ENCODE measurements at places on chromosomes 1 and 21.

DNA sequence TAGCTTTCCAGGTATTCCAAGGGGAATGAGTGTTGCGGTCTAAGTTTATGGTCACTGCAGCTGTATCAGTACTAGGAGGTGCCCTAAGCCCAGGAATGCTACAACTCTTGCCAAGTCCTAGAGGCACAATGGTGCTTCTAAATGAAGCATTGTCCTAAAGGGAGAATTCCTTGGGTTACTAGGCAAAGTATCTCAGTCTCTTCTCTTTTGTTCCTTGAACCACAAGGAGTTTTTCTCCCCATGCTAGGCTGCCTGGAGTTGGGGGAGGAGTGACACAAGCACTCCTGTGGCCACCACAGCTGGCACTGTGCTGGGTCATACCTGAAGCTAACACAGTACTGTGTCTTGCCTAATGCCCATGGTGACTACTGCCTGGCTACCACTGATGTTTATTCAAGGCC, 50.7 kb downstream of the KMO start:
- no peak for DNase-seq

GRCh38 chr1:207036865-207037264, 4.3 kb upstream of the C1orf116 start:
- no peak for DNase-seq

GRCh38 chr1:225260319-225260718, 167.5 kb downstream of the LBR start:
- DNase-seq: no peak

- DNase-seq: no peak
These were observed 3.8 kb upstream of the SAMD13 start for GRCh38 chr1:84297546-84298244.

DNA sequence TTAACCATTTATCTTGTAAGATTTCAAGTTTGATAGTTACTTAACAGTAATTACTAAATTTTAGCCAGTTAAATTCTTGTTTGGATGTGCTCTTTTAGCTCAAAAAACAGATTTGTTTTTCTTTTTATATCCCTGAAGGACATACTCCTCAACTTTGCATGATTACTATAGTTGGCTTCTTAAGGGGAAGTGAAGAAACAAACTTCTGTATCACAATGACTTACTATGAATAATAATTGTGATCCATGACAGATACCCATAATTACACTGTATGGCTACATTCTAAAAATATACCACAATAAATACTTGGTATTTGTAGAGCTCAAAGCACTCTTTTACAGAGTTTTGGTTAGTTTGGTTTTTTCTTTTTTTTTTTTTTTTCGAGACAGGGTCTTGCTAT, 55.8 kb downstream of the IARS2 start:
- no peak for DNase-seq

DNA sequence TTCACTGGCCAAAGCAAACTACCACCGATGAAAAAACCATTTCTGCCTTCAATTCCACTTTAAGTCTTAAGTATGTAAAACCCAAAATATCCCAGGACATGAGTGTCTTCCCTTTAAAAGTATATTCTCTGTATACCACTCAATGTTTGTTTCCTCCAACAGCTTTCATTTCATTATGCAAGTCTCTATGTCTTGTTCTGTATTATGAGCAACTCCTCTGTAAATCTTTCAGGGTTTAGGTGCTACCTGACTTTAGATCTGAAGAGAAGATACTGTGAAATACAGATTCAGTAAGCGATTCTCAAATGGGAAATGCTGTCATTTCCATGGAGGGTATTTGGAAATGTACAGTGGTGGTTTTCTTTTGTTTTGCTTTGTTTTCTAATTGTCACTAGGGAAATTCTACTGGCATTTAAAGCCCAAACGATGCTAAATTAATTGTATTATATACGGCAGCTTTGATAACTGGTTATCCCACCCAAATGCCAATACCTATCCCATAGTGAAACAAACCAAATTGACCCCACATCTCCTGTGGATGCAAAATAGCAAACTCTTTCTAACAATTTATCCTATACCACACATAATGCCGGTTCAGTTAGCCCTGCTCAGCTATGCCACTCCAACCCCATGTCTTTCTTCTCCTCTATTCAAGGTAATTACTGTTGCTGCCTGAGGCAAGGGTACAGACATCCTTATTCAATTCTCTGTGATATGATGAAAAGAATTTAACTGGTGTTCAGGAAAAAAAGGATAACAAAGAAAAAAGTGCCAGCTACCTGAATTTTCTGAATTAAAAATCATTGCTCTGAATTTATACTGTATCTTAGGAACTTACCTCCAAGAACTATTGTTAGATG, 182.8 kb downstream of the EIF4G3 start:
- DNase-seq: no peak

DNA sequence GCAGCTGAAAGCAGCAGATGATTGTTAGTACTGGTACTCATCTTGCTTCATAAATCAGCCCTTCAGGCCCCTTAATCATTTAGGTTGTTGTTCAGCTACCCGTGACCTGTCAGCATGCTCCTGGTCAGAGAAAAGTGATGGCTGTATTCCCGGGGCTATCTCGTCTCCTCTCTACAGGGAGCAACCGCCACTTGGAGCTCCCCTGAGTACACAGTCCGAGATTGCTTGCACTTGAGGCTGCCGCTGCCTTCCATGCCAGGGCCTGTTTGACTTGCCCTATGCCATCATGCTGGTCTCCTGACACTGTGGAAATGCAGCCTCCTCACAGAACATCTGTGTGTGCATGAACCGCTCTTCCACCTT, 97.5 kb downstream of the SPATA46 start:
- no peak for DNase-seq

DNA sequence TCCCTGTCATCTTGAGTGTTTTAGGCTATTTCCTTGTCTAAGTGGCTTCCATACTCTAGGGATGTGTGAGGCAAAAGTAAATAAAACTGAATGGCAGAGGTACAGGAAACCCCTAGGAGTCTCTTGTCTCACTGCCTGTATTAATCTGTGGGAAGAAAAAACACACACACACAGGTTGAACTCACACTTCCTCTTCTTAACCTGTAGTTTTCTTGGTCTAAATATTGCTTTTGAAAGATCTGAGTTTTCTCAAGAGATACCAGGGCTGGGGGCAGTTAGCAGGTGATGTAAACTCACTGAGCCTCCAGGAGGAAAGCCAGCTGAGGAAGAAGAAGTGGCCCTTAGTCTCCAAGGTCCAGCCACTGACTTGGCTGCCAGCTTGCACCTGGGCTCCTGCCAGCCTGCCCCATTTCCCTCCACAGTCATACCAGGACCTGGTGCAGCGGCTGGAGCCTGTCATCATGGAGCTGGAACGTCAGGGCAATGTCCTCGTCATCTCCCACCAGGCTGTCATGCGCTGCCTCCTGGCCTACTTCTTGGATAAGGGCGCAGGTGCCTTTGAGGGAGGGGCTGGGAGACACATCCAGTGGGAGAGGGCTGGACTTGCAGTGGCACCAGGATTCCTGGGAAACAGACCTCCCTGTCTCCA, 16.9 kb downstream of the PFKFB2 start:
- no peak for DNase-seq

DNA sequence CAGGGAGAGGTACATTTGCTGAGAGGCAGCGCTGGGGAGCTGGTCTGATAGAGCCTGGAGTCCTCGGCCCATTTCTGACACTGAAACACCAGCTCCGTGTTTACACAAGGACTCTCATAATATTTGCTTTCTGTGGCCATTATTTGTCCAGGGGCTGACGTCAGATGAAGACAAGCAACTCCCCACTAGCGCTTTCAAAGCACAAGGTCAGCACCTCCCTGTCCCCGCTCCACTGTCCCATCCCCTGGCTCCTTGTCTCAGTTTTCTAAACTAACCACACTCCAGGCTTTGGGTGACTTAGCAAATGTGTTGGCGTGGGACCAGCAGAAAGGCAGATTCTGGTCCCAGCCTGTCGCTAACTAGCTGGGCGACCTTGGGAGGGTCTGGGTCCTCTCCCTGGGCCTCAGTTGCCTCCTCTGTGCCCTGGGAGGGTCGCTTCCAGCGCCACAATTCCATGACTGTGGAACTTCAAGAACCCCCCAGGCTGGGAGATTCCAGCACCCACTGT, 37.4 kb upstream of the ZBTB40 start:
- peak; percentile 89 for DNase-seq

DNA sequence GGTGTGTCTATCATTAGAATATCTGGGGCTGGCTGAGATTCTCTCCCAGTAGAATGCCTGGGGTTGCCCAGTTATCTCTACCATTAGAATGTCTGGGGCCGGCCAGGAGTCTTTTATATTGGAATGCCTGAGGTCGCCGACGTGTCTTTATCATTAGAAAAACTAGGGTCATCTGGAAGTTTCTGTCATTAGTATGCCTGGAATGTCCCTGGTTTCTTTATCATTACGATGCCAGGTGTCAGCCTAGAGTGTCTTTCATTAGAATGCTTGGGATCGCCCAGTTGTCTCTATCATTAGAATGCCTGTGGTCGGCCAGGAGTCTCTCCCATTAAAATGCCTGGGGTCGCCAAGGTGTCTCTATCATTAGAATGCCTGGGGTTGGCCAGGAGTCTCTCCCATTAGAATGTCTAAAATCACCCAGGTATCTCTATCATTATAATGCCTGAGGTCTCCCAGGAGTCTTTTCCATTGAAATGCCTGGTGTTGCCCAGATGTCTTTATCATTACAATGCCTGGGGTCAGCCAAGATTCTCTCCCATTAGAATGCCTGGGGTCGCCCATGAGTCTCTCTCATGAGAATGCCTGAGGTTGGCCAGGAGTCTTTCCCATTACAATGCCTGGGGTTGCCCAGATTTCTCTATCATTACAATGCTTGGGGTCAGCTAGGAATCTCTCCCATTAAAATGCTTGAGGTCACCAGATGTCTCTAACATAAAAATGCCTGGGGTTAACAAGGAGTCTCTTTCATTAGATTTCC, 53.2 kb downstream of the RNF187 start:
- no peak for DNase-seq

DNA sequence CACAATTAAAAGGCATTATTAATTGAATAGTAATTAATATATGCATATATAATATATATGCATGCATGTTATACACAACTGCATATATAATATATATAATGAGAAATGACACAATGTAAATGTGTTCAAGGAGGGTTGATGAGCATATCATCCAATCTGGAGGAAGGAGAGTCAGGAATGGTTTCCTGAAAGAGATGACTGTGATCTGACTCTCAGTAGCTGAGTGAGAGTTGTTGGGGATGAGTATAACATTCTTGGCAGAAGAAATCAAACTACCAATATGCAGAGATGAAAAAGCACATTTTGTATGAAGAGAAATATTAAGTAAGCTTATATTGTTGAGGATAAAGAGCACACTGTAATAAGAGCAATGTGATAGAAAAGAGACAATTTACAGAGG, 37.3 kb downstream of the F13B start:
- no peak for DNase-seq

GRCh38 chr1:14616632-14617396, 18.3 kb downstream of the KAZN start:
- DNase-seq: no peak

DNA sequence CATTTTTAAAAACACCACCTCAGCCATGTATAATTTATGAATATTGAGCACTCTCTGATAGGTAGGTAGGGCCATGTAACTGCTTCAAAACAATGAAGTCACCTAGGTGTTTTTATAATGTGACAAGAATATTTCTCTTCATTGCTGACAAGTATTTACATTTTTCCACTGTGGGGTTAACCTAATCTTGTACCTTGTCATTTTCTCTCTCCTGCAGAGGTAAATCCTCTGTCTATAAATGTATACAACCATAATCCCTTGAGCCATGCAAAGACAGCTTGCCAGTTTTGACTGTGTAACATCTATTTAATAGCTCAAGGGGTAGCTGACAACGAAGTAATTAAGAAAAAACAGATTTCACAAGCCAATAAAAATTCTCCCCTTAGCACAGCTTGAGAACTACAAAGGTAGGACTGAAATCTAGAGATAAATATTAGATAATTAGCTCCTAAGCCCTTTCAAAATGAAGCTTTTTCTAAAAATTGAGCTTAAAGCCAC, 137.6 kb upstream of the POGK start:
- DNase-seq: no peak
